Cardiac septum (tissue), 1 donor: ENCODE measurements at places on chromosomes 16 and 17.

GRCh38 chr16:21088143-21088542, 62.5 kb downstream of the DNAH3 start:
- no peak for DNase-seq

DNA sequence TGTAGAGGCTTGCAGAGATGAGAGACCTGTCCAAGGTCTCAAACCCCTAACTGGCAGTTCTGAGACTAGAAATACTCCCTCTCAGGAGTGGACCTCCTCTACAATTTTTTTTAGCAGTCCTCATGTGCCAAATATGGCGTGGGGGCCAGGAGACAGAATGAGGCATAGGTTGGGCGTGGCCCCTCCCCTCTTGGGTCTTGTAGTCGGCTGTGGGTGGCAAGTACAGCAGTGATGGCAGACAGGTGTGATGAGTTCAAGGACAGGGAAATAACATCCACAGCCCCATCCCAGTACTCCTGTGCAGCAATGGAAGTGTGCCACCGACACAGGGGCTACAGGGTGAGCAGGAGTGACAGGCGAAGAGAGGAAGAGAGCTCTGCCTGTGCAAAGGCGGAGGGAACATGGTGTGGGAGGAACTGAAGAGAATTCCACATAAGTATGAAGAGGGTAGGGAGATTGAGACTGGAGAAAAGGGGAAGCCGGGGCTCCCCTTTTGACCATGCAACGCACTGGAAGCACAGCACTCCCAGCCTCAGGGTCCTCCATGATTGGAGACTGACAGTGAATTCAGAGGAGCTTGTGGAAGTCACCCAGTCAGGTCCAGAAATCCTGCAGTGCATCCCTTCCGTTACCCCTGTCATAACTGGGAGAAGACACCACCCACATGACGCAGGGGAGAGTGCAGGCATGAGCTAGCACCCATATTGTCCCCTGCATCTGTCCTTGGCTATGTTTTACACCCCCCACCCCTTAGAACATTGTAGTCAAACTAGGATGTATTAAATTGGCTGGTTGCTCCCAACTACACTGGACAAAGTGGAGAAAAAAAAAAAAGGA, 14.8 kb upstream of the CETP start:
- no peak for DNase-seq

DNA sequence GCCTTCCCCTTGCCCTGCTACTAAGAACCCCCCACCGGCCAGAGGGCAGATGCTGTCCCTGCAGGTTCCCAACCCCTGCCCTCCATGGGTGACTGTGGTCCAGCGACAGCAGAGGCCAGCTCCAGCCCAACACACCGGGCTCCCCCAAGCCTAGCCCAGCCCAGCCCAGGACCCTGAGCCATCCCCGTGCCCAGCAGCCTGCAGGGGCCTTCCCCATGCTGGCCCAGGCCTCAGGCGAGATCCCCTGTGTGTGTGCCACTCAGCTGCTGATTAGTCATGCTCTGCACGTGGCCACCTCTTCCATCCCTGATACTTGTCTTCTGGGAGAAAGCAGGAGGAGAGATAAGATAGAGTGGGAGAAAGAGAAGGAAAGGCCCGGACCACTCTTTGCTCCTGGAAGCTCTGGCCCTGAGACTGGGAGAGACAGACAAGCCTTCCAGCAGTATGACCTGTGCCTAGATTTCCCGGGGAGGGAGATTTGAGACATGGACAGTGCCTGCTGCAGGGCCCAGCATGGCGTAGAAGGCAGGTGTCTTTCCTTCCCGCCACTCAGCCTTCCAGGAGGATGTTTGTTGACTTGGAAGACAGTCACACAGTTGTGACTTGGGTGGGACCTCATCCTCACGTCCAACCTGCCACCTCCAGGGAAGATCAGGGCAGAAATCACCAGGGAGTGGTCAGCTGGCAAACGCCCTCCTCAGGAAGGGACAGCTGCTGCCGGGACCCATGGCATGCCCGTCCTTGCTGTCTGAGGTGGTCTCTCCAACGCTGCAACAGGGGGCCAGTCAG, 41.3 kb upstream of the RASD1 start:
- no peak for DNase-seq

DNA sequence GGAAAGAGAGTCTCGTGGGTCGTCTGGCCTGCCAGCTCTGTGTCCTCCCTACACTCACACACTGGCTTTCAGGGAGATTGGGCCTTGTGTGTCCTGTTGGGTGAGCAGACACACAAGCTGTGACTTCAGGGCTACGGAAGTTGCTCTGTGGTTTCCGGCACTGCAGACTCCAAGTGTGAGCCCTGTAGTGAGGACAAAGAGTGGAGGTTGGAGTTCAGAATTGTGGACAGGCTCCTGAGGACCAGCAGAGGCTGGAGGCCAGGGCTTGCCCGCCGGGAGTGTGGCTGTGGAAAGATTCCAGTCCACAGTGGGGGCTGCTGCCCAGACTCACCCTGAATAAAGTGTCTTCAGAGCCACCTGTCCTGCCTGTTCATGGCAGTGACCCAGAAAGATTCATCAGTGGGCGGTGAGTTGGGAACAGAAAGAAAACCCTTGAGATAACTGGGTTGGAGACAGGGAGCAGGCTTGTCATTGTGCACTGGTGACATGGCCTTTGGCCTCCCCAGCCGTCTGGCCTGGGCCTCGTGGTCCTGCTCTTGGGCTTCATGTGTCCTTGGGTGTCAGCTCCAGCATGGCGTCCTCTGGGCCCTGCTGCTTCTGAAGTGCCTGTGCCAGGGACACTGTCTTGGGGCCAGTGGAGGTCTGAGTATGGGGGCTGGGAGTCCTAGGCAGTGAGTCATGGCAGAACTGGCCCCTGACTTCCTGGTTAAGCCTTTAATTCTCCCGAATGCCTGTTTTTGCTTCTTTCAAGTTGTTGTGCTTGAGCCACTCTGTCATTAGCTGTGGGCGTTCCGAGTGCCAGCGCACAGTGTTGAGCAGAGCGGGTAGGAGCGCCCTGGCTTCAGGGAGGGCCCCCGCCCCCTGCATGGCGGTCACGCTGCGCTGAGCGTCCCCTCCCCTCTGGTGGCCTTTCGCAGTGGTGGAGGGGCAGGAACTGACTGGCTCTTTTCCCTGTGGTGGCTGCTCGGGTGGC, 19.9 kb upstream of the ZNF750 start:
- DNase-seq = no peak

GRCh38 chr17:73112246-73112645, 19.8 kb upstream of the SLC39A11 start:
- DNase-seq = no peak

GRCh38 chr17:17816240-17816814, 20.5 kb downstream of the SREBF1 start:
- DNase-seq = no peak

- no peak for DNase-seq
These were observed 1.6 kb upstream of the ASPA start for GRCh38 chr17:3474212-3474611.

- peak; percentile 95 for DNase-seq
These were observed at the start of gene PLCG2 for GRCh38 chr16:81778861-81779535. PLCG2 (plus strand) TSS chr16:81779291; CDS start chr16:81785990, 6,699 bp downstream.
